Omental fat pad (tissue), 4 donors: ENCODE measurements at places on chromosomes 3 and 15.

GRCh38 chr15:99413955-99414754 lies 151.6 kb upstream of the MEF2A start:
- no peak for DNase-seq

GRCh38 chr3:12991861-12992281 lies 81.4 kb downstream of the IQSEC1 start:
- no peak for DNase-seq

GRCh38 chr3:167251678-167252077 lies 128.4 kb downstream of the ZBBX start:
- no peak for DNase-seq

DNA sequence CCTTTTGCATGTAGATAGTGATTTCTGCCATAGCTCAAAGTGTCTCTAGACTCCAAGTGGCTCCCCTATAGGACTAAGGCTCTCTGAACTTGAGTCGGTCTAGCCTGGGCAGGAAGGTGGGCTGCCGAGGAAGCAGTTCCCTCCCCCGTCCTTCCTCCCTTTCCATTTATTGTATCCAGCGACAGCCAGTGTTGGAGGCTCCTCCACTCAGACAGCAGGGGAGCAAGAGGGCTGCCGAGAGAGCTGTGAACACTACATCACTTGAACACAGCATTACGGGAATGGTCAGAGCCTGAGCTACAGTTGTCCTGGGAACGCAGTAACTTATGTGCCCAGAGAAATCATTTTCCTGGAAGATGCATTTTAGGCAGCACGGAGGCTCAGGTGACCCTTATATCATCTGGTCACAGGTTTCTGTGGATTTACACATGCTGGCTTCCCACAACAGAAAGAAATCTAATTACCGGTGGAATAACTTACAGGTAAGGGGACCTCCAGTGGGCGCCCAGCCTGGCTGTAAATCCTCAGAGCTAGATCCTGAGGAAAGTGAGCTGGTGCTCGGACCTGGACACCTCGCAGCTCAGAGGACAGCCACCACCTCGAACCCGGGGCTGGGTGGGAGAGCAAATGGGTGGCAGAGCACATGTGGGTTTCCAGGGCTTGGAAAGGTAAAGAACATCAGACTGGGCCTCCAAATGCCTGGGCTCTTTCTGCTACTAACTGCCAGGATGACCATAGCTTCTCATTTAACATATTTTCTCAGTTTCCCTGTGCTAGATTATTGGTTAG lies 197.1 kb downstream of the UACA start:
- DNase-seq: no peak

- DNase-seq: no peak
These were observed 48.5 kb upstream of the PEX5L start for GRCh38 chr3:180085122-180085710.

DNA sequence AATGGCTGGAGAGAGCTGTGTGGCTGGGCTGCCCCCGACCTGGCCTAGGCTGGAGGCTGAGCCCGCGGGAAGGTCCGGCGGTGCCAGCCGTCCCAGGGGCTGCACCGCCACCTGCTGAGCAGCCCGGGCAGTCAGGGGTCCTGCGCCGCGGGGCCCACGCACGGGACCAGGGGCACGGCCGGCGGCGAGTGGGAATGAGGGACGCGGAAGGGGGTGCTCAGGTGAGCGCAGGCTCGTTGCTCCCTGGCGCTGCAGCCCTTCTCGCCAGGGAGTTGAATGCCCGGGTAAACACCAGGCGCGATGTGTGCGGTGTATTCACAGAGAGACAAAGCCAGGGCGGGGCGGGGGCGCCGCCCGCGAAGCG lies 666 bp upstream of the SEMA3F start:
- no peak for DNase-seq

GRCh38 chr3:72748659-72749058 lies 99.6 kb downstream of the SHQ1 start:
- DNase-seq: no peak

DNA sequence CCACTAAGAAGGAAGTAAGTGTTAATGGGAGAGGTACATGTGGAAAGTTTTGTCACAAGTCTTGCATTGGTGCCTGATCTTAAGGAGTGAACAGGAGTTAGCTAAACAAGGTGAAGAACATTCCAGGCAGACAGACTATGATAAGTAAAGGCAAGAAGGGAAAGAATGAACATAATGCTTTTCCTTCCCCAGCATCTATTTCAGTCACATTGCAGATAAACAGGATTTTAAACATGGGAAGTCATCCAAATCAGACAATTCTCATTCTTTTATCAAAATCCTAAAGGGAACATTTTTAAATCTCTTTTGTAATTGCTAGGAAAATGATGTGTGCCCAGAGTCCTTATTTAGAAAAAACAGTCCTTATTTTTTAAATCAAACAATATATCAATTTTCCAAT lies 424.6 kb downstream of the FGF12 start:
- no peak for DNase-seq

DNA sequence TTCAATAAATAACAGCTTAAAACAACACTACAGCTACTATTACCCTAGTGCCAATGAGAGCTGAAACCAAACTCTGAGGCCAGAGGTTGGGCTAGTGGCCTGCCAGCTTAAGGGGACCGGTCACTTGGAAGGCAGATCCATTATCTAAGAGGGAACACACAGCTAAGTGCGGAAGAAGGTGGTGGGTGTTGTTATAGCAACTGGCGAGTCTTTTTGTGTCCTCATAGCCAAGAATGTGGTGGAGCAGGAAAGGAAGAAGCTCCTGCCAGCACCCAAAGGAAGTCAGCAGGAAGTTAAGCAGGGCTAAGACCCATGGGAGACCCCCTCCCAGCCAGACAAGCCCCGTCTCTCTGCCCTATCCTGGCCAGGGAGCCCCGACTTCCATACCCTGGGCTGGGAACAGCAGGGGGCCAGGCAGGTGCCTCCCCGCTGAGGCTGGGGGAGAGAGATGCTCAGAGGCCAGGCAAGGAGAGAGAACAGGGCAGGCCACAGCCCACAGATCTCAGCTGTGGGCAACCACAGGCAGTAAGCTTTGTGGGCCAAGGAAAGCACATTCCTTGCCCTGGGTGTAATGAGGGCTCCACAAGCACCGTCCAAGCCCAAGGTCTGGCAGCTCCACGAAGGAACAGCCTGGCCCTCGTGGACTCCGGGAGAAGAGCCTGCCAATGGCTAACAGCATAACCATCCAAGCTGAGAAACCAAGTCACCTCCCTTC lies 34.0 kb upstream of the HRH1 start:
- no peak for DNase-seq

DNA sequence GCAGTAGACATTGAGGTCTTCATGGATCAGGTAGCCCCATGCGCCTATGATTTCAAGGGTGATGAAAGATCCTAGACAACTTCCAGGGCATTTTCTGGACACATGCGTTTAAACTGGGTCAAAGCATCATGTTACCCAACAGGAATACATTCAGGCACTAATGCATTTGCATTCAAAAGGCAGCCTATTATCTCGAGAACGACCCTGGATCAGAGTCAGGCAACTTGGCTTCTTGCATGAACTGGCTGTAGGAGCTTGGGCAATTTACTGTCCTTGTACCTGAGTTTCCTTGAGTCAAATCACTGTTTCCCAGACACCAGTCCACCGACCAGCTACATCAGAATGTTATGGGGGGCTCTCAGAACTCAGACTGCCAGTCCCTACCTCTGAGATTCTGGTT lies 51.5 kb upstream of the CHST2 start:
- no peak for DNase-seq

GRCh38 chr15:38274135-38274534 lies 21.5 kb downstream of the SPRED1 start:
- DNase-seq: no peak

- DNase-seq: peak; percentile 84
These were observed at the start of gene PLEKHO2 for GRCh38 chr15:64841344-64842095. Gene PLEKHO2 (plus strand): TSS chr15:64841915. CDS start chr15:64842017, 102 bp downstream.

- no peak for DNase-seq
These were observed 32.0 kb downstream of the AP4E1 start for GRCh38 chr15:50940506-50940905.

DNA sequence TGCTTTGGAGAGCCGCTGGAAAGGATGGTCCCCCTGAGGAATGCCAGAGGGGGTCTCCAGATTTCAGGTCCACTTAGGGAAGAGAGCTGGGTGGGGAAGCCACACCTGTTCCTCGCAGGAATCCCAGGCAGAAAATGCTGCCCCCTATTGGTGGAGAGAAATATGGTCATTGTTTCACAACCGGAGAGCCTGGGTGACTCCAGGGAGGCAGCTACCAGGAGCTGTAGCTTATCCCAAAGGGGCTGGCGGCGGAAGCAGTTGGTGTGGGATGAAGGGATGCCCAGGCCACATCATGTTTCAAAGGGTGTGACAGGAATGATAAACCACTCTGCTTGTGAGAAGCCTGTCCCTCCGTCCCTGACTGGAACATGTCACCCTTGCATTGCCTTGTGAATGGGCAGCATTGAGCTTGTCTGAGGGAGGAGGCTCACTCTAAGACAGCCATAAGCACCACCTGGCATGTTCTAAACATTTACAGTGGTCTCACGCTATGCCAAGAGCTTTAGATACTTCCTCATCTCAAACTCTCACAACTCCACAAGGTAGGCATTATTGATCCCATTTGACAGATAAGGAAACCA lies 34.5 kb downstream of the POMGNT2 start:
- DNase-seq: no peak

GRCh38 chr3:124964387-124964786 lies 29.8 kb upstream of the MUC13 start:
- DNase-seq: no peak

GRCh38 chr15:56532721-56533460 lies 68.0 kb upstream of the MNS1 start:
- no peak for DNase-seq

- peak; percentile 99 for DNase-seq
These were observed at the start of gene ZBTB11 for GRCh38 chr3:101676765-101677435. Gene ZBTB11 (minus strand): TSS chr3:101677132. CDS start chr3:101676914, 218 bp downstream.

DNA sequence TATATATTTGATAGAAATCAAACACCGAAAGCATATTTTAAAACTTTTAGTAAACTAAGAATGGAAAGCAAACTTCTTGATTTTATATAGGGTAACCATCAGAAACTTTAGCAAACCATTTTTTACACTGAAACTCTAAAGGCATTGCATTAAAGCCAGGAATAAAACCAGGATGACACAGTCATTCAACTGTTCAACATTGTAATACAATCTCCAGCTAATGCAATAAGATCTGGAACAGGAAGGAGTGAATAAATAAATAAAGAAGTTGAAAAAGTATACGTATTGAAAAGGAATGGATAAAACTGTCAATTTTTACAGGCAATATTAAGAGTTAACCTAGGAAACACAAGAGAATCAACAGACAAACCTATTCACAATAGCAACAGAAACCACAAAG lies 181.9 kb upstream of the TTC14 start:
- no peak for DNase-seq

GRCh38 chr3:56424336-56424735 lies 43.9 kb downstream of the ERC2 start:
- no peak for DNase-seq

DNA sequence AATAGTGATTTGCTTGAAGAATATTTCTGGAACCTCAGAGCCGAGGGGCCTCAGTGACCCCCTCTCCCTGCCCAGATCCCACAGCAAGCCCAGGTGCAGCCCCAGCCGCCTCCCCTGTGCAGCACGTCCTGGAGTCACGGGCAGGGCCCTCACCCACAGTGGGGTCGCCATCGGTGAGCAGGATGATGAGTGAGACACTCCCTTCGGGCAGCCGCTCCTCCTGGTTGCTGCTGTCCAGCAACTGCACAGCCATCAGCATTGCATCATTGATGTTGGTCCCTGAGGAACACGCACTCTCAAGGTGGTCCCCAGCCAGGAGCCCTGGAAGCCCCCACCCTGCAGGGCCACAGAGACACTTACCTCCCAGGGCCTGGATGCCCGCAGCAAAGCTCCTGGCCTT lies 6.4 kb downstream of the ITIH4 start:
- DNase-seq: no peak

DNA sequence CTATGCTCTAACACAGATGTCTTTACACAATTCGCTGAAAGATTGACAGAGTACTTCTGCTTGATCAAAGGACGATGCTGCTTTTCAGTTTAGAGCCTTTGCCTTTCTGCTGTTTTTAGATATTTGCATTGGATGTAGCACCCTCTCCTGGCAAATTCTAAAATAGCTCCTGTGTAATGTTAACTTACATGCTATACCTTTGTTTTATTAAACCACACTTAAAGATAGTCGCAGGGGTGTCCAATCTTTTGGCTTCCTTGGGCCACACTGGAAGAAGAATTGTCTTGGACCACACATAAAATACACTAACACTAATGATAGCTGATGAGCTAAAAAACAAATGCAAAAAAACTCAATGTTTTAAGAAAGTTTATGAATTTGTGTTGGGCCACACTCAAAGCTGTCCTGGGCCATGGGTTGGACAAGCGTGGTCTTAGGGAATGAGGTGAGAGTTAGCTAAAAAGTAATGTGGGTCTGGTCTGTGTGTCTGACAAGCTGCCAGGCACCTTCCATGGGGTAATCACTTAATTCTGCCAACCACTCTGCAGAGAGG lies 62.9 kb downstream of the ATG7 start:
- no peak for DNase-seq
